ENCODE measurements at places on chromosomes 5 and 9.

DNA sequence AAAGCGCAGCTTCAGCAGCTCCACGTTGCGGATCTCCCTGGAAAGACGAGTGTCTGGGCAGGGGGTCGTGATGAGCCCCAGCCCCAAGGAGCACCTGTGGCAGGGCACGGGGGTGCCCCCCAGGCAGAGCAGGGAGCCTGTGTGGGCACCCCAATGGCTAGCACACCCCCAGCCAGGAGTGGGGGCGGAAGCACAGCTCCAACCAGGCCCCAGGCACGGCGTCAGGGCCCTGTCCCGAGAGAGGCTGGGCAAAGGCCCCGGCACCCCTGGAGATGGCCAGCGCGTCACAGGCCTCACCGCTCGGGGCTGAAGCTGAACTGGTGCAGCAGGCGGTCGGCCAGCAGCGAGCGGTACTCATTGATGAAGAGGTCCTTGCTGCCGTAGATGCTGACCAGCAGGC, 7.9 kb downstream of the ANAPC2 start:
- no peak for DNase-seq

DNA sequence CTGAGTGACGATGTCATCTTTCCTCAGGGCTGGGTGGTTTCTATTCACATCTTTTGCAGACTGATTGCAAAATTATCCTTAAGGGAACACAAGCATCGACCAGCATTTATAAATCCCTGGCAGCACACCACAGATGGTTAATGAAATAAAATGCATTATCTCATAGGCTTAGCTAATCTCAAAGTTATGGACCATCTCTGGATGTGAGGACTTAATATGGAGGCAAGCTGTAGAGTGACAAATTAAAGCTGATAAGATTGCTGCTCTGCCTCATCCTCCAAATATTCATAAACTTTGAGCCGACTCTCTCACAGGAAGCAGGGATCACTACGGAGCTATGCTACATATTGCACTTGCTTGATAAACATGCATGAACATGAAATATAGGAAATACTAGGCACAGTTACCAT, 663.2 kb upstream of the RGMB start:
- DNase-seq = no peak

DNA sequence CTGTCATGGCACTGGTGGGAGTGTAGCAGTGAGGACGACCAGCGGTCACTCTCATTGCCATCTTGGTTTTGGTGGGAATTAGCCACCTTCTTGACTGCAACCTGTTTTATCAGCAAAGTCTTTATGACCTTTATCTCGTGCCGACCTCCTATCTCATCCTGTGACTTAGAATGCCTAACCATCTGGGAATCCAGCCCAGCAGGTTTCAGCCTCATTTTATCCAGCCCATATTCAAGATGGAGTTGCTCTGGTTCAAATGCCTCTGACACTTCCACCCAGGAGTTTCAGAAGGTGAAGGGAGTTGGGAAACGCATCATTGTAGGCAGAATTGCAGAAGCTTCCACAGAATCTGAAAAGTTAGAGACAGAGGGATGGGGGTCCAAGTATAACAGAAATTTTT, 35.4 kb downstream of the SHC3 start:
- DNase-seq = no peak

GRCh38 chr5:13932561-13932960, 11.9 kb downstream of the DNAH5 start:
- no peak for DNase-seq

DNA sequence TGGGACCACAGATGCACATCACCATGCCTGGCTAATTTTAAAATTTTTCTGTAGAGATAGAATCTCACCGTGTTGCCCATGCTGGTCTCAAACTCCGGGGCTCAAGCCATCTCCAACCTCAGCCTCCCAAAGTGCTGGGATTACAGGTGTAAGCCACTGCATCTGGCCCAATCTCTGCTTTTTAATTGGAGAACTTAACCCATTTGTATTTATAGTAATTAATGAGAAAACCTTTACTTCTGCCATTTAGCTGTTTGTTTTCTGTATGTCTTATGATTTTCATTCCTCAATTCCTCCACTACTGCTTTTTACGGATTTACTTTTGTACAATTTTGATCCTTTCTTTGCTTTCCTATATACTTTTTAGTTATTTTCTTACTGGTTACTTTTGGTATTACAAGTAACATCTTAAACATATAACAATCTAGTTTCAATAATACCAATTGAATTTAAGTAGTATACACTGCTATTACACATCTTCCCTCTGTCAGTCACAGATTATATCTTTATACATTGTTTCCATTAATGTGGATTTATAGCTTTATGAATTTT, 26.1 kb downstream of the RALGDS start:
- DNase-seq = no peak

- DNase-seq = no peak
Measured at GRCh38 chr9:104872656-104873488, 55.1 kb downstream of the ABCA1 start.

DNA sequence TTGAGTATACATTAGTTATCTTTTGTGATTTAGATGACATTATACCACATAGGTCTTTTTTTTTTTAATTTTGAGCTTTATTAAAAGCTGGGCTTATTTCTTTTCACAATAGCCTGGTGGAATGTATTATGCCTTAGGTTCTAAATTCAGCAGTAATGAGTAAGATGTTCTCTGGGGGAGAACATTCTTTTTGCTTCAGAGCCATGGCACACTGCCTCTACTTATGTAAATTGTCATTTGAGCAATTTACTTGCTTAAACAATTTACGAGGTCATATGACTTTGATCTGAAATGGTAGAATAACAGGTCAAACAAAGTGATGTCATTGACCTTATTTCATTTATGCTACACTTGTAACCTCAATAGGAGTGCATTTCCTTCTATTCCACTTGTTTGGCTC, 154.2 kb downstream of the FOCAD start:
- DNase-seq = no peak

DNA sequence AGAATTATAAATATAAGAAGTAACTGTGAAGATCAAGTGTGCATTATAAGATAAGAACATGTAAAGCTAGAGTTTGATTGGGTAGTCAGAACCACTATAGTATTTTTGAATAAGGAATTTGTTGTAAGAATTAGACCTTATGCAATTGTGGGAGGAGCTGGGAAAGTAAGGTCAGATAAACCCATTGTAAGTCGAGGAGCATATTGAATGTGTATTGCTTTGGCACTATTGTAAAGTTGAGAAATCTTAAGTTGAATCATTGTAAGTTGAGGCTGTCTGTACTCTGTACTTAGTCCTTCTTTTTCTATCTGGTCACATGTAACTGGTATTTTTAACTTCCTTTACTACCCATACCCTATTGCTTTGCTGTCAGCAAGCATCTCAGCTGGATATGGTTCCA, 158.7 kb downstream of the CCDC171 start:
- no peak for DNase-seq

DNA sequence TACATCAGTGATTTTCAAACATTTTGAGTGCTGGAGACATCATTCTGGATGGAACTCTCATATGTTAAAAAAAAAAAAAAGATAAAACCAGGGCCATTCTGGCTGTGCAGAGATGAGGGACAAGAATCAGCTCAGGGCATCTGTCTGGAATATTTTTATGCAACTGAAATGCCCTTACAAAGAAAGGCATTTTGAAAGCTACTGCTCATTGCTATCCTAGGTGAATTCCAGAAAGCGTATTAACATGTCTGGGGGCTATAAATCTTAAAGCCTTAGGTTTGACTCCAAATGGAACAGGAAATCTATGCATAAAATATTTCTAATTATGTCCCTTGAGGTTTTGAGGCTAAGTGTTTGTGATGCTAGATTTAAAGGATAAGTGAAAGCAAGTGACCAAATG, 14.9 kb upstream of the PCSK1 start:
- no peak for DNase-seq
